ENCODE measurements at places on chromosomes 7 and 10.
A peak's percentile ranks its signal among the peaks of the same experiment; 100 is the strongest.

- no peak overlapping the region for H3K4me3 ChIP-seq
- H3K27me3 ChIP-seq: no peaks in the 10 kb centered on the region
- H3K36me3 ChIP-seq: peaks cover 6% of the 10 kb centered on the region
- peaks cover 4% of the 10 kb centered on the region for H3K4me1 ChIP-seq
- no peak for DNase-seq
These were observed 87.8 kb downstream of the GLCCI1 start for GRCh38 chr7:8056439-8056838.

GRCh38 chr10:52540479-52540984 lies 226.5 kb downstream of the DKK1 start:
- no peak overlapping the region for H3K4me3 ChIP-seq
- H3K27me3 ChIP-seq: no peaks in the 10 kb centered on the region
- H3K27ac ChIP-seq: no peak overlapping the region
- no peaks in the 10 kb centered on the region for H3K4me1 ChIP-seq

- no peak for DNase-seq
- H3K4me1 ChIP-seq: peaks cover 40% of the 10 kb centered on the region
- peak overlapping the region; percentile 80 for H3K27ac ChIP-seq
- H3K36me3 ChIP-seq: peaks cover 53% of the 10 kb centered on the region
These were observed 22.3 kb downstream of the MDFIC start for GRCh38 chr7:114943953-114944744.

- peaks cover 29% of the 10 kb centered on the region for H3K4me1 ChIP-seq
- H3K36me3 ChIP-seq: peaks cover 8% of the 10 kb centered on the region
- DNase-seq: no peak
These were observed 904 bp downstream of the R3HCC1L start for GRCh38 chr10:98135222-98135899.

DNA sequence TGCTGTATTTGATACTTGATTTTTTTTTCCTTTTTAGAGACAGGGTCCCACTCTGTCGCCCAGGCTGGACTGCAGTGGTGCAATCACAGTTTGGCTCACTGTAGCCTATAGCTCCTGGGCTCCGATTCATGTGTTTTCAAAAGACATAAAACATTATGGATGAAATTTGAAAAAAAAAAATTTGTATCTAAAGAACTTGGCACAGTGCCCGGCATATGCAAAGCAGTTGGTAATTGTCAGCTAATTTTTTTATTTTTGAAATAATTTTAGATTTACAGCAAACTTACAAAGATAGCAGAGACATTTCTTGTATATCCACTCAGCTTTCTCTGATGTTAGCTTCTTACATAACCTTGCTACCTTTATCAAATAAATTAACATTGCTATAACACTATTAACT lies 20.3 kb upstream of the SAMD8 start:
- DNase-seq: no peak
- no peaks in the 10 kb centered on the region for H3K4me1 ChIP-seq

- H3K27ac ChIP-seq: no peak overlapping the region
- H3K27me3 ChIP-seq: no peaks in the 10 kb centered on the region
These were observed 1270.9 kb downstream of the TYW1 start for GRCh38 chr7:68267486-68267885.

Measured in stimulated activated naive B cell treated with anti-CD40 and anti-IgM and Interleukin-4, amounts not matched to agents 10 μg/mL and 1 μg/mL and 100 μg/mL, for 72 hours (primary cell).